Dorsolateral prefrontal cortex (tissue), 122 donors: ENCODE measurements at places on chromosomes 1 and 21. TPM values are rescaled to one million over a fixed set of nuclear protein-coding genes. Genes with fewer than 3 reads are reported as not detected.
A peak's percentile ranks its signal among the peaks of the same experiment; 100 is the strongest.

The SLC35F3 gene
- 43.3 TPM for total RNA-seq

The SMCP gene
- not detected for total RNA-seq

DNA sequence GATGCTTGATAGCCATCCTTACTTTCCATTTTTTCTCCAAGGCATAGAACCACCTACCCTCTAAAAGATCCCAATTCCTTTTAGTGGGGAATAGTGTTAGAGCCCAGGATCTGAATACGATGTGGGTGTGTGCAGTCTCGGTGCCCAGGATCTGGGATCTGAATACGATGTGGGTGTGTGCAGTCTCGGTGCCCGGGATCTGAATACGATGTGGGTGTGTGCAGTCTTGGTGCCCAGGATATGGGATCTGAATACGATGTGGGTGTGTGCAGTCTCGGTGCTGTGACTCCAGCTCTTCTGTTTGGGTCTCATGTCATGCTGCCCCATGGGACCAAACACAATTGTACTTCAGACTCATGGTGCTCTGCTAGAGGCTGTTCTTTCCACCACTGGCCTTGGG lies 265.5 kb downstream of the TRABD2B start:
- no peak for DNase-seq

The PALMD gene
- total RNA-seq = 9.3 TPM

DNA sequence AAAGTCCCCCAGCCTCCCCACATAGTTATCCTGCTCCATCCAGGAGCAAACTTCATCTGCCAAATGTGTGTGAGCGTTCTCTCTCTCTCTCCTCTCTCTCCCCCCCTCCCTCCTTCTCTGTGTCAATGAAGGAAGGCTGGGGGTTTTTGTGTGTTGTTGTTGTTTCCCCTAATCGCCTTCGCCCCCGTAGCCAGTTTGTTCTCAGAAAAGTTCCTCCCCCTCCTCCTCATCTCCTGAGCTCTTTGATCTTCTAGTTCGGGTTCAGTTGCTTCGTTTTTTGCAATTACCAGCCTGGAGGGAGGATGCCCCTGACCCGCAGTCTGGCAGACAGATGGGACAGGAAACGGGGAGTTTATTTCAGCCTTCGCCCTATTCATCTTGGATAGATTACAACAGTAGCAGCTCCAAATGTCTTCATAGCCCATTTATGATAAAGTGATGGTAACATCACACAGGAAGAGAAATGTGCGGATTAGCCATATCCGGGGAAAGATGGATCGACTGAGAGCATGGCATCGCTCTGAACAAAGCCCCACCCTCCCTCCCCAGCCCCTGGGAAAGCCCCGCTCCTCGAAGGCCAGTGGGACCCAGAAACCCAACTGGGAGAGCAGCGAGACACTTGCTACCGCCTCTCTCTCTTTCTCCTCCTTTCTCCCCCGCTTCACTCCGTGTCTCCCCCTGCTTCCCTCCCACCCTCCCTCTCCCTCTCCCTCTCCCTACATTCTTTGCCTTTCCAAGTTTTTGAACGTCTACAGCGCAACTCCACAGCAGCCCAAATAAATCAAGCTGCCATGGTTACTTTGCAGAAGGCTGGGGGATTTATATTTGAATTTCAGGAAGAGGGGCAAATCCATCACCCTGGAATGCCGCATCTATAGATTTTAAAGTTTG lies 139.7 kb upstream of the ARHGEF16 start:
- no peak for DNase-seq

DNA sequence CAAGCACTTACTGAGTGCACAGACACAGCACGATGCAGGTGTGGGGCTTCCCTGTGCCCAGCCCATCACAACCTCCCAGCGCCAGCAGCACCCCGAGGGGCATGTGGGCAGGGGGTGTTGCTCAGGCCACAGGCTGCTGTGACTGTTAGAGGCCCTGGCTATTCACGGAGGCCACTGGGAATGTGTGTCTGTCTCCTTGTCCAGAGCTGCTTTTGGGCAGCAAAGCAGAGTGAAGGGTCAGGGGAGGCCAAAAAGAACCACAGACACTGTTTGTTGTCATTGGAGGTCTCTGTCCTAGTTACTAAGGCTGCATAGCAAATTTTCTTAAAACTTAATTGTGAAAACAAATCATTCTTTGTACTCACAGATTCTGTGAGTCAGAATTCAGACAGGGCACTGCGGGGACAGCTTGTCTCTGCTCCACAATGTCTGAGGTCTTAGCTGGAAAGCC lies 49.6 kb downstream of the TNFRSF8 start:
- no peak for DNase-seq

The NDC1 gene
- 10.9 TPM for total RNA-seq

DNA sequence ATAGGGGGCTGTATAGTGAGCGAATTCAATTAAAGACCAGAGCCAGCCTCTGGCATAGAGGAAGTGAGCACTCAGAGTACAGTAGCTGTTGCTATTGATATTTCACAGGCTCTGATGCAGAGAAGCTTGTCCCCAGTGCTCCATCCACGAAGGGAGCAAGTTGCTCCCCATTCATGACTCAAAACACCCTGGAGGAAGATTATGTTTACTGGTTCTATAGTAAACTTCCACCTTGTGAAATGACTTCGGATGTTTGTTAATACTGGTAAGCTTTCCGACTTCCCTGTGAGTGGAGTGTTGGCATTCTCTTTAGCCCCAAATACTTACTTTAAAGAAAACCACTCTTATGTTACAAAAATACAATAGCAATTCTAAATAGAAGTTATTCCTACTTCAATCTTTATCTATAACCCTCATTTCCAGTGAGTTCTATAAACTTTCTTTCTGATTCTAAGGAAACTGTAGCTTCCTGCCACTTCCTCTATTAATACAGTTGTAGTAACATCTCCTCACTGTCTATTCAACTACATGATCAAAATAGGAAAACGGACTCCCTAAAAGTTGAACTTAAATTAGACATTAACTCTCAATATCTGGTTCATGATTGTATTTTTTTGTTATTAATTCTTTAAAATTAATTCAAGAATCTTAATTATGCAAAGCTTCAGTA lies 46.4 kb downstream of the ZNF281 start:
- no peak for DNase-seq

- DNase-seq = no peak
Measured at GRCh38 chr1:244952940-244953339, 88.6 kb upstream of the HNRNPU start.

DNA sequence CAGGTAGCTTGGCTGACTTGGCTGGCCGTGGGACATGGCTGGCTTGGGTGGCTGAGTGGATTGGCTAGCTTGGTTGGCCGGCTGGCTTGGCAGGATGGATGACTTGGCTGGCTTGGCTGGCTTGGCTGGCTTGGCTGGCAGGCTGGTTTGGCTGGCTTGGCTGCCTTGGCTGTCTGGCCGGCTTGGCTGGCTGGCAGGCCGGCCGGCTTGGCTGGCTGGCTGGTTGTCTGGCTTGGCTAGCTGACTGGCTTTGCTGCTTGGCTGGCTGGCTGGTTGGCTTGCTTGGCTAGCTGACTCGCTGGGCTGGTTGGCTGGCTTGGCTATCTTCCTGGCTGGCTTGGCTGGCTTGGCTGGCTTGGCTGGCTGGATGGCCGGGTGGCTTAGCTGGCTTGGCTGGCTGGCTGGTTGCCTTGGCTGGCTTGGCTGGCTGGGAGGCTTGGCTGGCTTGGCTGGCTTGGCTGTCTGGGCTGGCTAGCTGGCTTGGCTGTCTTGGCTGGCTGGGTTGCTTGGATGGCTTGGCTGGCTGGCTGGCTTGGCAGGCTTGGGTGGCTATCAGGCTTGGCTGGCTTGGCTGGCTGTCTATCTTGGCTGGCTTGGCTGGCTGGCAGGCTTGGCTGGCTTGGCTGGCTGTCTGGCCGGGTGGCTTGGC lies 129.7 kb upstream of the FAM72C start:
- peak; percentile 3 for DNase-seq

- DNase-seq = no peak
Measured at GRCh38 chr1:202283991-202284390, 57.7 kb downstream of the UBE2T start.

The VWA1 gene
- 67.3 TPM for total RNA-seq

The LIPI gene
- total RNA-seq = not detected

GRCh38 chr1:244435562-244436205 lies 16.0 kb downstream of the ADSS2 start:
- DNase-seq = no peak

- DNase-seq = peak; percentile 44
Measured at GRCh38 chr21:16587681-16588375, 858.0 kb downstream of the USP25 start.

GRCh38 chr21:44618504-44618903 lies 6.6 kb downstream of the KRTAP10-8 start:
- DNase-seq = no peak

GRCh38 chr1:7386226-7387052 lies 384.7 kb upstream of the VAMP3 start:
- DNase-seq = no peak

DNA sequence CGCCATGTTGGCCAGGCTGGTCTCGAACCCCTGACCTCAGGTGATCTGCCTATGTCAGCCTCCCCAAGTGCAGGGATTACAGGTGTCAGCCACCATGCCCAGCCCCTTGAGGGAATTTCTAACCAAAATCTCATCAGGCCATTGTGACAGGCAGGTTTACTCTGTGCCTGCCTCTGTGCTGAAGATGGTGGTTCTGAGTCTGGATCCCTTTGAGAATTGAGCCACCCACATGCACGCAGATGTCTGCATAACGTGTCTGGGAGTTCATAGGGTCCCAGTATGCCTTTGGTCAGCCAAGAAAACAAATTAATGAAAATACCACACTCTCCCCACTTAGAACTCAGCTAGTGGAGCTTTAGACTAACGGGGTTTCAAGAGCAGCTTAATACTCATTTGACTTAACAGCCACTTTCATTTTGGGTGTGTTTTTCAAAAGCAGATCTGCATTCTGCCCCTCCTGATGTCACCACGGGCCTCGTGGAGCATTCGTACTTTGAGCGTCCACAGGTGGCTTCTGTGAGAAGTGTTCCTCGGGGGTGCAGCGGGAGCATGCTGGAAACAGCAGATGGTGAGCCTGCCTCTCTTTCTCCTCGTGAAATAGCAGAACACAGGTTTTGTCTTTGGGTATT lies 45.3 kb downstream of the DIP2A start:
- no peak for DNase-seq

DNA sequence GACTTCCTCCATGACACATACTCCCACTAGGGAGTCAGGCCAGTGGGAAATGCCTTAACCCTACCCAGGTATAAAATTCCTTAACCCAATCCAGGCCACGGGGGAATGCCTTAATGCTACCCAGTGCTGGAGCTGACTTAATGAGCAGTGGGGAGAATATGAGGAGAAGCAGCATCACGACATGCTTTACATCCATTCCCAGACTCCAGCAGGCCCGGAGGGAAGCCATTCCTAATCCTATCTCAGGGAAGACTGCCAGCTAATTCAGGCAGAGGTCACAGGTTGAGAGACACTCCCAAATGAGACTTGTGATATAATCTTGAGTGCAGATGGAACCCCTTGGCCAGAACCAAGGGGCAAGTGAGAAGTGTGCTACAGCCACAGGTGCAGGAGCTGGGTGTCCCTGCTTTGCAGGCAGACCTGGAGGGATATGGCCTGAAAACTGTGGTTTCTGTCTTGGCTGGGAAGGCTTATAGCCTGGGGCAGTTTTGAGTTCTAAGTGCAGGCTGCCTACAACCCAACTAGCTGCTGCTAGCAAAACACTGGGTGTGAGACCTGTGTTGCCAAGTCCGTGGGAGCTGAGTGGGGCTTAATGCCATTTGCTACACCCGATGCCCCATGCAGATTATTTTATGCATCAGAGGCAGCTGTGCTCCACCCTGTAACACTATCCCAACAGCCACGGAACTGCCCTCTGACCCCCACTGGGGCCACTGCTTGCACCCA lies 45.1 kb upstream of the GUCA2A start:
- DNase-seq = no peak

DNA sequence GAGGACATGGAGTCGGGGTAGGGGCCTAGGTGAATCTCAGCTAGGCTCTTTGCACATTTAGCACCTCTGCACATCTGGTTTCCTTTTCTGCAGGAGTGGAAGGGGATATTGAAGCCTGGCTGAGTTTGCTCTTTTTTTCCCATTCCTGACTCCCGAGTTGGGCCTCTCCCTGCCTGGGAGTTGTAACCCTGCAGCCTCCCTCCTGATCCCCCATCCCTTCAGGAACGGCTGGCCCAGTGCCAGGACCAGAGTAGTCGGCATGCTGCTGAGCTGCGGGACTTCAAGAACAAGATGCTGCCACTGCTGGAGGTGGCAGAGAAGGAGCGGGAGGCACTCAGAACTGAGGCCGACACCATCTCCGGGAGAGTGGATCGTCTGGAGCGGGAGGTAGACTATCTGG lies 836 bp downstream of the OLFML3 start:
- DNase-seq = no peak

The OXCT2 gene
- 8.7 TPM for total RNA-seq

DNA sequence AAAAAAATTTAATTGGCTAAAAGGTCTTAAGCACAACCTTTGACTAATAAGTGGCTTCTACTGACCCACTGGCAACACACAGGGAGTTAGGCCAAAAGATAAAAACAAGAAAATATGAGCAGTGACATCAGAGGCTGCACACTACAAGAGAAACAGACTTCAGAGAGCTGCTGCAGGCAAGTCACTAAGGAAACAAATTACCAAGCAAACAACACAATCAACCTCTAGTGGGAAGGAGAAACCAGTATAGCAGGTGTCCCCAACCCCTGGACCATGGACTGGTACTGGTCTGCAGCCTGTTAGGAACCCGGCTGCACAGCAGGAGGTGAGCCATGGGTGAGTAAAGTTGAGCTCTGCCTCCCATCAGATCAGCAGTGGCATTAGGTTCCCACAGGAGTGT lies 20.8 kb upstream of the ENSA start:
- DNase-seq = no peak

DNA sequence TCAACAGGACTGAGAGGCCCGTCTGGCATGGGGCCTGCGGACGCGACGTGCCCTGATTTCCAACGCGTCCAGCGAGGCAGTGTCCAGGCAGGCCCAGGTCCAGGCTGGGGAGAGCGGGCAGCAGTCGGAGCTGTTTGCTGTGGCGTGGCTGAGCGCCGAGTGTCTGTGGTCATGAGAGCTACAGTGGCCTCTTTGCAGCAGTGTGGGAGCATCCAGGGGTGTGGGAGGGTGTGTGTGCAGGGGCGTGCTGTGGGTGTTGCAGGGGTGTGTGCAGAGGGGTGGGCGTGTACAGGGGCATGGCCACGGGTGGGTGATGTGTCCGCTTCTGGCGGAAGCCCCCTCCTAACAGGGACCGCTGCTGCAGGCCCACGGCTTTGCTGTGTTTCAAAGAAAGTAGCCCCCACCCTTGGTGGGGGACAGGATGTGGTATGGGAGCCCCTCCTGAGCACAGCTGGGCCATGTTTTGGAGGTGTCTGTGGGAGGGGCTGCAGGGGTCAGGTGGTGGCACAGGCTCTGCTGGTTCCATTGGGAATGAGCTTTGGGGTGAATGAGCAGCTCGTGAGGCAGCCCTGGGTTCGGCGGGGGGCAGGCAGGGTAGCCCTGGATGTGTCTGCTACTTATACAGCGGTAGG lies 17.7 kb downstream of the PLCH2 start:
- DNase-seq = peak; percentile 96

DNA sequence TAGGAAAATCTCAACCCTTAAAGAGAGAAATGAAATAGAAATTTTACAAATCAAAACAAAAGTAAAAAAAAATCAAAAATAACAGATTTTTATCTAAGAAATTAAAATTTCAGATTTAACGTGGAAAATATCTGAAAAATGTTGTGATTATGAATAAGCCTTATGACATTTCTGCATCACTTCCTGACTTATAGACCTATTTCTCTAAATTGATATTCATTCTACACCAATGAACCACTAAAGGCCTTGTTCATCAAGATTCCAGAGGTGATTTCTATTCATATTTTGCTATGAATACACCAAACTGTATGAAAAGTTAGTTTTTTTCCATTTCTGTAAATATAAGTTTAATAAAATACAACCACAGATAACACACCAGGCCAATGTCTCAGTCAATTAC lies 261.5 kb downstream of the SMYD3 start:
- DNase-seq = no peak

The ZNF695 gene
- total RNA-seq = 0.91 TPM
